Cardiac fibroblast (primary cell): ENCODE measurements at places on chromosomes 16 and 17.

GRCh38 chr17:57480438-57481196 lies 224.3 kb downstream of the MSI2 start:
- peak; percentile 49 for DNase-seq

DNA sequence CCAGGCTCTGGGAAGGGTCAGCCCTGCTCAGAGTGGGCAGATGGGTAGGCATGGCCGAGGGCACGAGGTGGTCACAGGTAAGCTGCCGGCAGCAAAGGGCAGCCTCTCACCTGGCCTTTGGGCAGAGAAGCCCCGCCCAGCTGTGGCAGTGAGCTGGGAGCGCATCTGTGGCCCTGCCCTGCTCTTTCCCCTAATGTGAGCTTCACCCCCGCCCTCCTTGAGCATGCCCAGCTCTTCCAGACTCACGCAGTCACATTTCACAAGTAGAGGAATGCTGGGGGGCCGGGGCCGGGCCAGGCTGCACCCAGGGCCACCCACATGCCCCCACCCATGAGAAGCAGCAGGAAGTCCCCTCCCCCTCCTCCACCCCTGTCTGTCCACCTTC lies 40.7 kb upstream of the SLC38A10 start:
- no peak for DNase-seq

DNA sequence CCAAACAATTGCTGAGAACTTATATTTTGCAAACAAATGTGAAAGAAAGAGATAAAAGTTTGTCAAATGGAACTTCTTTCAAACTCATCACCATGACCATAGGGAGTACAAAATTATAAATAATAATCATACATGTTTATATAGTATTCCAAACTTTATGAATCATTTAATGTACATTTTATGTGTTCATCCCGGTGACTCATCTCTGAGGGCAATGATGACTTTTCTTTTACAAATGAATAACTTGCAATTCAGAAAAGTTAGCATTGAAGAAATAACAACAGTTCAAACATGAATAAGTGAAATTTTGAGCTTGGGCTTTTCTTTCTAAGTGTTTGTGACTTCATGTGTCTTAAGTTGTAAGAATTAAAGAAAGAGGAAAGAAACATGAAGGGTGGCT lies 66.3 kb upstream of the CDH8 start:
- DNase-seq, result no peak

- no peak for DNase-seq
Measured at GRCh38 chr17:17983376-17983775, 10.7 kb downstream of the DRC3 start.

DNA sequence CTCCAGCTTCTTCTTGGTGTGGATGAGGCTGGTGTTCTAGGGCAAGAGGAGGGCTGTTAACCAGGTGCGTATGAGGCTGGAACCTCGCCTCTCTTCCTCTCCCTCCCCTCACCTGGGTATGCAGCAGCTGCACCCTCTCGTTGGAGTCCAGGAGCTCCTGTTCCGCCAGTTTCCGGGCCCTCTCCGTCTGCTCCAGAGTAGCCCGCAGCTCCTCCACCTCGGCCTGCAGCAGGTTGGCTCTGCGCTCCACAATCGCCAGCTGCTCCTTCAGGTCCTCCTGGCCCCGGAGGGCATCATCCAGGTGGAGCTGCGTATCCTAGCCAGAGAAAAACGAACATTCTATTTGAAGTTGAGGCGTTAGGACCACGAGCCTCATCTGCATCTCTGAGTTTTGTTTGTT lies 25.4 kb downstream of the MYH3 start:
- DNase-seq, result no peak

DNA sequence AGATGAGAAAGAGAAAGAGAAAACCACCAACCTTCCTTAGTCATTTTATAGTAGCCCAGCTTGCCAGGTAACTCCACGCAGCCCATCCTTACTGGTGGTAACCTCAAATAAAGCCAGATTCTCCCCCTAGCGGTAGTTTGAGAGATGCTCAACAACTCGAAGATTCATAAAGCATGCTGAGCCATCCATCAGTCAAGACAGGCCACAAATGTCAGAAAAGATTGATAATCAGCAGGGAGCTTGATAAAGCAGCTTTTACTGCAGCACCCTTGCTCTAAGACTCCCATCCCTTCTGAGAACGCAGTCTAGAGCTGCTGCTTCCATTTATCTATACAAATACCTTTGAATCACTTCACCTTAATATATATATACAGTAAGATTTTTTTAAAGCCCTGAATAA lies 451.5 kb upstream of the HSBP1 start:
- peak; percentile 79 for DNase-seq

DNA sequence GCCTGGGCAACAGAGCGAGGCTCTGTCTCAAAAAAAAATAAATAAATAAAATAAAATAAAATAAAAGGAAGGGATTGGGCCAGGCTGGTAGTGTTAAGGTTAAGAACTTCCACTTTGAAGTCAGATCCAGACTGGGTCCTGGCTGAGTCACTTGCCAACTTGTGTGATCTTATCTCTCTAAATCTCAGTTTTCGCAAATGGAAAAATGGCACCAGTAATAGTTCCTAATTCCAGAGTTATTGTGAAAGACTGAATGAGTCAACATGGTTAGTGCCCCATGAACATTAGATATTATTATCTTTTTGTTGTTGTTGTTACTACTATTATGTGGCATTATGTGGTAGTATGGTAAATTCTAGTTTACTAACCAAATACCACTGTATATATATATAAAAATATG lies 188.0 kb upstream of the AXIN2 start:
- peak; percentile 62 for DNase-seq

DNA sequence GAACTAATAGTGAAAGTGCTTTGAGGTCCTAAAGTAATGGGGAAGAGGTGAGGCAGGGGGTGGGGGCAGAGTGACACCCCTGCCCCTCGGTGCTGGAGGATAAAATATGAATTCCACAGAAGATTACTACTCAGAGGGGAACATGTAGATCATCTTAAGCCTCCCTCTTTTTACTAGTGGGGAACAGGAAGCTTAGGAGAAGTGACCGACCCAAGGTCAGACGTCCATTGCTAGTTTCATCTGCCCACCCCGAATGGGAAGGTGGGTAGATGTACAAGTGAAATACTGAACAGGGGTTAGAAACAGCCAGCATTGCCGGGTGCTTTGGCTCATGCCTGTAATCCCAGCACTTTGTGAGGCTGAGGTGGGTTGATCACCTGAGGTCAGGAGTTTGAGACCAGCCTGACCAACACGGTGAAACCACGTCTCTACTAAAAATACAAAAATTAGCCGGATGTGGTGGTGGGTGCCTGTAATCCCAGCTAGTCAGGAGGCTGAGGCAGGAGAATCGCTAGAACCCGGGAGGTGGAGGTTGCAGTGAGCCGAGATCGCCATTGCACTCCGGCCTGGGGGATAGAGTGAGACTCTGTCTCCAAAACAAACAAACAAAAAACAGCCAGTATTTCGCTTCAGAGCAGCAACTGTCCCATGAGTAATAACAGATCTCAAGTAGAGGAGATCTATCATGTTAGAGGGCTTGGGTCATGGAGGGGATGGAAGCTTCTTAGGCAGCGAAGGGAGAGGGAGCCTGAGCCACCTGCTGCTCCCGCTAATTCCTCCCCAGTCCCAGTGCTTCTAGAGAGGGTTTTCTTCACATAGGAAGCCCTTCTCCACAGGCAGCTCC lies 1.2 kb upstream of the NR1D1 start:
- DNase-seq, result no peak

DNA sequence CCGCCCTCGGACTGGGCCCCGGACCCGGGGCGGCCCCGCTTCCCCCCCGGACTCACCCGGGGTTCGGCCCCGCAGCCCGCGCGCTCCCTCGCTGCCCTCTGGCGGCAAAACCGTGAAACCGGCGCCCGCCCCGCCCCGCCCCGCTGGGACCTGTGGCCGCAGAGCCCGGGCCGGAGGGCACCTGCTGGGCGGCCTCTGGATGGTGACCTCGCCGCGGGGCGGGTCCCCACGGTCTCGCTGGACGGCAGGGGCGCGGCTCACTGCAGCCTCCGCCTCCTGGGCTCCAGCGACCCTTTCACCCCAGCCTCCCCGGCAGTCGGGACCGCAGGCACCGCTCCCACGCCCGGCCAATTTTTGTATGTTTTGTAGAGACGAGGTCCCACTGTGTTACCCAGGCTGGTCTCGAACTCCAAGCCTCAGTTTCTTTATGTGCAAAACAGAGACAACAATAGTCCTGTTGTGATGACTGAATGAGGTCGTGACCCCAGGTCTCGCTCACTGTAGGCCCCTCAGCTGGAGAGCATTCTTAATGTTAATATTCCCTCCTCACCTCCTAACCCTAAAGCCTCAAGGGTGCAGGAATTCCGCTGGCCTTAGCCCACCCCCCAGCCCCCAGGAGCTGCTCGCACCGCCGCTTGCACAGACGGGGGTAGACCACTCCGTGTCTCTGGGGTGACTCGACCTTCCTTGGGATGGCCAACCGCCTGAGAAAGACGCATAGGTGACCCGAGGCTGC lies 33.7 kb upstream of the RPH3AL start:
- DNase-seq, result peak; percentile 41

DNA sequence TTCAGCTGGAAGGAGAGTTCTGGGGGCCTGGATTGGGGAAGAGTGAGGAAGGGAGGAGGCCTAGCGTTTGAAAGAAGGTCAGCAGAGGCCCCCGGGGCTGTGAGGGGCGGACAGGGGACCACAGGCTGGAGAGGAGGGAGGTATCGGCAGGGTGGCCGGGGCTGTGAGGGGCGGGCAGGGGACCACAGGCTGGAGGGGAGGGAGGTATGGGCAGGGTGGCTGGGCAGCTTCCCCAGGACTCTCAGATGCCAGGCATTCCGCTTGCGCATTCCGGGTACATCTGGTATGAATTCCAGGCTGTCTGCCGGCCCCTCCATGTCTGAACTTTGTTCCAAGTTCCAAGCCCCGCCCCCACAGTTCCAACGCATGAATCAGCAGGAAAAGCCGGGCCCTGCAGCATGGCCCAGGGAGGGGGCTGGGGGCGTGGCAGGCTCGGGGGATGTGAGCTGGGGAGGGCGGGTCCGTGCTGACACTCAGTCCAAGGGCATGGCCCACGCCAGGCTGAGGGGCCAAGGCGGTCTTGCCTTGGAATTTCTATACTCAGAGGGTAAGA lies 4.3 kb upstream of the TLCD2 start:
- DNase-seq, result peak; percentile 99

GRCh38 chr17:8226536-8227237 lies 16.3 kb upstream of the AURKB start:
- peak; percentile 94 for DNase-seq

- DNase-seq, result peak; percentile 42
Measured at GRCh38 chr16:81567987-81568748, 123.6 kb downstream of the CMIP start.

DNA sequence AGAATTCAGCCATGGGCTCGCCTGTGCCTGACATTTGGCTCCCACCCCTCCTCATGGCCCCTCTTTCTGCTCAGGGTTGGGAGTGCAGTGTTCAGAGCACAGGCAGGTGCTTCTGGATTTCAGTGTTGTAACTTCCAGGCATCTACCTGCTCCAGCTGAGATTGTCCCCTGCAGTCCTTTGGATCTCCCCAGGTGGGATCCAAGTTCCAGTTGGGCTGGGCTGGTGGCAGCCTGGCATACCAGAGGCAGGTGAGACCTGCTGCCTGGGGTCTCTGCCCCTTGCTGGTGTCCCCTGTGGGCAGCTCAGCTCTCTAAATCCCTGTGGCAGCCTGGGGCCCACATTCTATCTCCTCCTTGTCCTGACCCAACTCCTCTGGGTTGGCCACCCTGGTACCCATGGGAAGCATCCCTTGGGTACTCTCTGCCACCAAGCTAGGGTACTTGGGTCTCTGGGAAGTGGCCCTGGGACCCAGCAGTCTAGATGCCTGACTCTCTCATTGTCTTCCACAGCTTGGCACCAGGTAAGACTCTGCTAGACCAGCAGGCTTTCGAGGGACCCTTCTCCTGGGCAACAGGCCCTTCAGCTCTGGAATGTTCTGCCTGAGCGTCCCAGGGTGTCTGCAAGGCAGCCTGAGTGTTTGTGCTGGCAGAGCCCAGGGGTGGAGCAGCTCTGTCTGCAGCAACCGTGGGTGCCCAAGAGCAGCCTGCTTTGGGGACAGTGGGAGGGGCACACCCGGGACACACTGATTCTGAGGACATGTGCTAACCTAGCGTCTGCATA lies 42.5 kb downstream of the DNAH17 start:
- DNase-seq, result no peak

DNA sequence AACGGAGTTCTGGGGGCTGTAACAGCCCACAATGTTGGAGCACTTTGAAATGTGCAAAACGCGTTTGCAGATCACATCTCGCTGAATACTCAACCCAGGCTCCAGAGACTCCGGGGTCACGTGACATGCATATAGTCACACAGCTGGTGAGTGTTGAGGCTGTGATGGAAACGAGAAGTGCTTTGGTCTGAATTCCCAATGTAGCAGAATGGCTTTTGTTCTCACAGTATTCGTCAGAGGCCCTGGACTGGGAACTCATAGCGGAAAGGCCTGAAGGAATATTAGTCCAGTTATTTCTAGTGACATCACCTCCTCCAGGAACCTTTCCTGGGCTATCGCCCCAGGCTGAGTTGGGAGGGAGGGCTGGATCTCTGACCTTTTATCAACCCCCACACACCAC lies 95.8 kb upstream of the CRHR1 start:
- no peak for DNase-seq

- DNase-seq, result peak; percentile 61
Measured at GRCh38 chr17:40355123-40355803, 9.3 kb downstream of the GJD3 start.

DNA sequence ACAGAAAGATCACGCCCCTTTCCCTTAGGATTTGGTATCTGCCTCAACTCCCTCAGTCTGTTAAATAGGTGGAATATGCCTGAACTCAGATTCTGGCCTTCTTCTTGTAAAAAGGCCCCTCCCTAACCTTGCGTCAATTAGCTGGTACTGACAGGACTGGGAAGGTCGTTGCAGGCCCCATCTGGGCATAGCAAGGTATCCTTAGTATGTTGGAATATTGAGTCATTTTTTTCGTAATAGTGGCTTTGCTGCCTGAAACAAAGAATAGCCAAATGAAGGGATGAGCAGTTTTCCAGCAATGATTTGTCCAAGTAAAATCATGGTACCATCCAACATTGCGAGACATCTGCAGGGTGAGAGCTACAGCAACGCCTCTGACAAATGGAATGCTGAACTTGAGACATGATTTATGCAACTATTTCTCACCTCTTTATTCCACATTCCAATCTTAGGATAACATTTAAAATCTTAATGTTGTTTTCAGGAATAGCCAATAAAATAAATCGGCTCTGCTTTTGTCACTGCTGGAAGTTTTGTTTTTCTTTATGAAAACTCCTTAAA lies 39.3 kb upstream of the BRD7 start:
- no peak for DNase-seq

- no peak for DNase-seq
Measured at GRCh38 chr16:26212599-26212998, 520.8 kb downstream of the HS3ST4 start.
